ENCODE measurements at places on chromosomes 2 and 18.
A peak's percentile ranks its signal among the peaks of the same experiment; 100 is the strongest.

DNA sequence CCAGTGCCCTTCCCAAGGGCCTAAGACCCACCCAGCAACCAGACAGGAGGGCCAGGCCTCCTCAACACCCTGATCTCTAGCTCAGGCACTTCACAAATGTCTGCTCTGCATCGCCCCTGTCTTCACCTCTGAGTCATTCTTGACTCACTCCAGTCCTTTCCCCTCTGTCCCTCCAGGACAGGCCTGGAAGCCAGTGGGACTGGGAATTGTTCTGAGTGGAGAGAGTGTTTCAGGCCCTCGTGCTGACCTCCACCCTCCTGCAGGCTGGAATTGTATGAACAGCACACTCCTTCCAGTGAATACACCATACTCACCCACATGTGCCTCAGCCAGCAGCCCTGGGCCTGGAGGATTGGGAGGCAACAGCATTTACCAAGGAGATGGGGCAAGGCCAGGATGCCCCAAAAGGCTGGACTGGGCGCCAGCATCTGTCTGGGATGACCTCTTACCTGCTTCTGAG is 304.2 kb downstream of the CYP26B1 start:
- peak; percentile 78 for DNase-seq

DNA sequence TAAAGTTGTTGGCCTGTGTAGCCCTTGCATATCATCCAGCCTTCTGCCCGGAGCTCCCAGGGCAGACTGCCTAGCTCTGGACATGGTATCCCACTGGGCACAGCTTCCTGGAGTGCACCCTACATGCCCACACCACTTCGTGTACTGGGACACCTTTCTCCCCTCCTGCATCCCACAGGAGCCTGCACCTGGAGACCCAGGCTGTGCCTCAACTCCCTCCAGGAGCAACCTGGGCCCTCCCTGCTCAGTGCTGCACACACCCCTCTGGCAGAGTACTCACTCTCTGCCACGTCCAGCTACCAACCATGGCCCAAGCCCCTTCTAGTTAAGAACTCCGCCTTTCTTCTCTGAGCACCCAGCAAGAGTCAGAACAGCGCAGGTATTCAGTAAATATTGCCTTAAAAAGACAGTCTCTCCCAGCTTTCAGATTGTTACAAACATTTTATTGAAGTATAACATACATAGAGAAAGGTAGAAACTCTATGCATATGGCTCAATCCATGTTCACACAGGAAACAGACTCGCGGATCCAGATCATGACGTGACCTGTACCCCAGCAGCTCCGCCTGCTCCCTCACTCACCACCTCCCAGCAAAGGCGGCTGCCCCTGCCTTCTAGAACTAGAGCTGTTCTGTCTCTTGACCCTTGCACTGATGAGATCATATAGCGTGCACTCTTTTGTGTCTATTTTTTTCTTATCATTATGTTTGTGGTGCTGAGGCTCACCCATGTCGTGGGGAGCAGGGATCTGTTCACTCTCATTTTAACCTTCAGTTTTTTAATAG is 98.4 kb upstream of the MYCN start:
- DNase-seq, result no peak

DNA sequence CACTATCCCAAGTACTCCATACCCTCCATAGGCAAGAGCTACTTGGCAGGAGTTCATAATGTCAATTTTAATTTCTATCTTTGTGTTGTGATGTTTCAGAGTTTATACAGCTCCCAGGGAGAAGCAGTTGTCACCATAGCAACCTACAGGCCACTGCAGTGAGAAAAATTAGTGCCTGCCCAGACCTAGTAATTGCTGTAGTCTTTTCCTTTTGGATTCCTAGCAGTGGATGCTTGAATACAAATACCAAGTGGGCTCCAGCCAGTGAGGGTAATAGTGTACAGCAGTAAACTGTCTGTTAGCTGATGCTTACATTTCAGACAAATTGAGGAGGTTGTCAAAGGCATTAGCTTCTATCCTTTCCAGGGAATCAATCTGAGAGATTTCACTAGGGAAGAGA is 26.7 kb downstream of the LHCGR start:
- no peak for DNase-seq

DNA sequence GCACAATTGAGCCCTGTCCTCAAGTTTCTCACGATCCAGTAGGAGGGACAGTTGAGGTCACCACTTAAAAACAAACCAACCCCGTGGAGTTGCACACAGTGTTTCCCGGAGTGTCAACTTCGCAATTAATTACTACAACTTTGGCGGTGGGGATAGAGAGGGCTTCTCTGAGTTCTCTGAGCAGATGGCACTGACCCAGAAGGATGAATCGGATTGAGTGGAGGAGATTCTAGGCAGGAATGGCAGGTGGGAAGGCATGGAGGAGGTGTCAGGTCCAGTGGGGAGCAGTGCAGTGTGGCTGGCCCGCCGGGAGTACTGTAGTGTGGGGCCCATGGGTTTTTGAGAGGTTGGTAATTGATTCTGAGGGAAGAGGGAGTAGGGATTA is 12.0 kb downstream of the SIX3 start:
- DNase-seq, result no peak

DNA sequence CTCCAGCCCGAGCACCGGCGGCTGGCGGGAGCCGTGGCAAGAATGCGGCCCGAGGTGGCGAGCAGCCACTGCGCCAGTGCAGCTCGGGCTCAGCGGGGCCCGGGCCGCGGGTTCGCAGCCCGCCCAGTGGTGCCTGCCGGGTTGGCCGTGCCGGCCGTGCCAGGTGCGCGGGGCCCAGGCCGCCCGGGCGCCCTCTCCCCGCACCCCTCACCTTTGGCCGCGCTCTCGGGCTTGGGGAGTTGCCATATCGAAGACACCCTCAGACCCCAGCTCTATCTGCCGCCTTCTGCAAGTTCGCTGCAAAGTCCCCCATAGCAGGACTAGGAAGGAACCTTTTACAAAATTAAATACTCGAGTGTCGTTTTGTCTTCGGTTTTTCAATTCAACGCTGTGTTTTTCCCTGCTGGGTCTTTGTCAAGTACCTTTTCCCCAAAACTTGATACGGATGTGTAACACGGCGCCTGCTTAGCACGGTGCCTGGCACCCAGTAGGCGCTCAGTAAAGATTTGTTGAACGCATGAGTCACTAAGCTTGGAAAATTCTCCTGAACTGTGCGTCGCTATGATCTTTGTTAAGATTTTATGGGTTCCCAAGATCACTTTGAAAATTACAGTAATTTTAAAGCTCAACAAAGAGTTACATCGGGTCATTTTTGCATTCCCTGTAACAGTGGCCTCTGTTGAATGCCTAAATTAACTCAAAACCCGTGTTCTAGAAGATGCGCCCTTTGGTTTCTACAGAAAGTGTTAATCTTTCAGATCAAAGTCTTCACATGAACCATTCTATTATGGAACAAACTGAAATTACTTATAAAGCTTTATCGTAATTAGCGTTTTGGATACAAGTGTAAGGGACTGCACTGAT is 750 bp downstream of the STRADB start:
- no peak for DNase-seq

DNA sequence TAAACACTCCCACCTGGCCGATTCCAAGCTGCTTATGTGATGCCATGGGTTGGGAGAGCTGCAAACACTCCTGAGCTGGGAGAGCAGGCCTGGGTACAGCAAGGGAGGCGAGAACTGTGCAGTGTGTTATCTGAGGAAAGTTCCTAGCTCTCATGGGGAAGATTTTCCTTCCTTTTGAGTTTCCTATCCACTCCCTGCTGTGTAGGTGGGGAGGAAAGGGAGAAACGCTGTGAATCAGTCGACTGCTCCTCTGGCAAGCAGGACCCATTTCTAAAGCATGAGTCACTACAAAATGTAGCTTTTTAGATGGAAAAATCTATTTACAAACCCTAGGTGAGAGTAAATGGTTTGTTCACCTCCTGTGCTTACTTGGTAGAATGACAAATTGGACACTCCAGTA is 80.4 kb downstream of the SH3RF3 start:
- peak; percentile 78 for DNase-seq
